ENCODE measurements at places on chromosomes 5 and 9.

DNA sequence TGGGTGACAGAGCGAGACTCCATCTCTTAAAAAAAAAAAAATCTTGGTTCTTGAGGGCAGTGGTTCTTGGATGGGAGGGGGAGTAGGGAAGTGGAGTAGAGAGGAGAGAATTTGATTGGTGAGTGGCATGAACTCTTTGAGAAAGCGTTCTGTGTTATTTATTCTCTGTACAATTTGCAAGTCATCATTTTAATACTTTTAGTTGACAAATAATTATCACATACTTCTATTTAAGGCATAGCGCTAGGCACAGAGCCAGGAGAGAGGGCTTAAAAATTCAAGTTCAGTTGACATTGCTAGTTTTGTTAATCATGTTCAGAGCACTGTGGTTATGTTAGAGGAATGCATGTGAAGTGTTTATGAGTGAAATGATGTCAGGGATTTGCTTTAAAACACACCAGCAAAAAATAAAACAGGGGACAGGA lies 24.6 kb downstream of the HSDL2 start:
- no peak for DNase-seq

GRCh38 chr9:117135501-117136098 lies 279.3 kb downstream of the ASTN2 start:
- DNase-seq: no peak

DNA sequence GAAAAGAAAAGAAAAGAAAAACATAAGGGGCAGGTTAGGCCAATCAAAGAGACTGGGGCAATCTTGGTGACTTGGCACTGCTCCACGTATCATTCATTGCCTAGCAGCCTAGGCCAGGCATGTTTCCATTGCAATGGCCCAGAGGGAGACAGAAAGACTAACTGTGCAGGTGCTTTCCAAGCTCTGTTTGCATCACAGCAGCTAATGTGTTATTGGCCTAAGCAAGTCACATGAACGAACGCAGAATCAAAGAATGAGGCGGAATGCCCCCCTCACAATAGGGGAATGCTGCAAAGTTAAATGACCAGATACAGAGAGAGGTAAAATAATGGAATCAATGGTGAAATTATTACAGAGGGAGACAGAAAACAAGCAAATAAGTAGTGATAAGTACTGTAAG lies 11.1 kb upstream of the VPS13A start:
- DNase-seq: no peak

DNA sequence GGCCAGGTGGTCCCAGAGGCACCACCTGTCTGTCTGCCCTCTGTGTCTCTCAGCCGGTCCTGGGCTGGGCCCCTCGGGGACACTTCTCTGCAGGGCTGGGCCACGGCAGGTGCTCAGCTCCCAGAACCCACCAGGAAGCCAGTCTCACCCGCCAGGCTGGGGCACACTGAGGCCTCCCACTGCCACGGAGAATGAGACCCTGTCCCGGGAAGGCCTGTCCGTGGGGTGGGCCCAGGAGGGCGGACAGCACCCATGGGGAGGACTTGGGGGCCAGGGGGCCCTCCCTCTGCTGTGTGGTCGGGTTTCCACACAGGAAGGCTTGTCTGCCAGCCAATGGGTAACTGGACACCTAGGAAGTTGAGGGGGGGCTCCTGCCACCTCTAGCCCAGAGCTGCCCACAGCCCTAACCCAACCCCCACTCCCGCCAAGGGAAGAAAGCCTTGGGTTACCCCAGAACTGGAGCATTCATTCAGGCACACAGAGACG lies 4.1 kb upstream of the TUBB4B start:
- no peak for DNase-seq

GRCh38 chr5:145062280-145063062 lies 772.7 kb downstream of the PRELID2 start:
- DNase-seq: no peak

Measured in stimulated activated CD8-positive, alpha-beta memory T cell treated with anti-CD3 and anti-CD28 coated beads, Interleukin-7, amount 100 ng/mL, for 1 hour (primary cell).